ENCODE measurements at places on chromosomes 6 and 20. TPM values are rescaled to one million over a fixed set of nuclear protein-coding genes. Genes with fewer than 3 reads are reported as not detected.

The ADGRB3 gene
- not detected for total RNA-seq

The GPSM3 gene
- total RNA-seq = 311 TPM

The DSP gene
- total RNA-seq = 0.02 TPM

The SCRT2 gene
- not detected for total RNA-seq

The EBF4 gene
- 7.7 TPM for total RNA-seq

The TINAG gene
- total RNA-seq = not detected
